ENCODE measurements at places on chromosomes 2 and 18. TPM values are rescaled to one million over a fixed set of nuclear protein-coding genes. Genes with fewer than 3 reads are reported as not detected.
A peak's percentile ranks its signal among the peaks of the same experiment; 100 is the strongest.

DOK6 gene
- 2.4 TPM for total RNA-seq

UXS1 gene
- 36.3 TPM for total RNA-seq

DNA sequence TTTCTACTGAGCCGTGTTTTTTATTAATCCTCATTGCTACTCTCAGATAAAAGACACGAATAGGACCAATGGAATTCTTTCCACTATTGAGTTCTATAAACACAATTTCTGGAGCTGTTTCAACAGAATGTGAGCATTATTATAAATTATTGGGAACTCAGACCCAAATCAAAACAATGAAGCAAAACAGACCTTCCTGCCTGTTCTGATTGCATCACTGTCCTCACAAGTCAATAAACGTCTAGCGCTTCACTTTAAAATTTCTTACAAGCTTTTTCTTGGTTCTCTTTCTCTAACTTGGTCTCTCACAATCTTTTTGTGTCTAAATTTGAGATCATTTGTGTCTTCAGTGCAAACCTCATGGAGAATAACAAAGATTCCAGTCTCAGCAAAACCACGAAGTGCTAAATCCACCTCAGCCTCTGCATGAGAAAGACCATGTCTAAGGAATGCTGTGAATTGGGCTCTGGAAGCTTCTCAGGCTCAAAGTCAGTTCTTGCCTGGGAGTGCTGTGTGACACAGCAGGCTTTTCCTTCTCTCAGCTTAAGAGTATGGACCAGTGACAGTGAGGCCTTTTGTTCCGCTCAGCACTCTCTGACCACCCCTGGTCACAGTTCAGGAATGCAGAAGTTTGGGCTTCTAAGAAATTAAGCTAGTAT, 22.8 kb downstream of the ARHGAP28 start:
- H3K27ac ChIP-seq = no peak overlapping the region
- no peaks in the 10 kb centered on the region for H3K4me1 ChIP-seq
- DNase-seq = no peak
- H3K36me3 ChIP-seq = no peaks in the 10 kb centered on the region
- H3K27me3 ChIP-seq = no peaks in the 10 kb centered on the region
- no peak overlapping the region for H3K4me3 ChIP-seq

GRCh38 chr2:240208096-240208495, 67.6 kb upstream of the OTOS start:
- H3K27ac ChIP-seq = no peak overlapping the region
- H3K4me1 ChIP-seq = no peaks in the 10 kb centered on the region
- no peak for DNase-seq
- H3K4me3 ChIP-seq = no peak overlapping the region
- no peaks in the 10 kb centered on the region for H3K36me3 ChIP-seq

- H3K36me3 ChIP-seq = no peaks in the 10 kb centered on the region
- peak overlapping the region; percentile 67 for H3K4me3 ChIP-seq
- DNase-seq = no peak
- H3K4me1 ChIP-seq = peaks cover 7% of the 10 kb centered on the region
- H3K27ac ChIP-seq = peak overlapping the region; percentile 80
Observed at GRCh38 chr18:23689616-23690504, 607 bp downstream of the LAMA3 start.

GRCh38 chr18:22387364-22387763, 30.4 kb downstream of the CTAGE1 start:
- no peaks in the 10 kb centered on the region for H3K27me3 ChIP-seq
- no peak for DNase-seq
- no peaks in the 10 kb centered on the region for H3K36me3 ChIP-seq

- DNase-seq = peak; percentile 81
- no peak overlapping the region for H3K4me3 ChIP-seq
- no peaks in the 10 kb centered on the region for H3K4me1 ChIP-seq
- H3K27me3 ChIP-seq = no peaks in the 10 kb centered on the region
- H3K27ac ChIP-seq = no peak overlapping the region
Observed at GRCh38 chr18:36536426-36536825, 238.9 kb downstream of the FHOD3 start.

GRCh38 chr2:194700116-194700515, 956.9 kb upstream of the SLC39A10 start:
- no peak overlapping the region for H3K27ac ChIP-seq
- no peaks in the 10 kb centered on the region for H3K27me3 ChIP-seq
- no peaks in the 10 kb centered on the region for H3K4me1 ChIP-seq
- DNase-seq = no peak
- no peak overlapping the region for H3K4me3 ChIP-seq
